NCI-H1436 treated with DMSO at 0.1 percent for 48 hours (cell line): ENCODE measurements at places on chromosomes 6 and 20.

DNA sequence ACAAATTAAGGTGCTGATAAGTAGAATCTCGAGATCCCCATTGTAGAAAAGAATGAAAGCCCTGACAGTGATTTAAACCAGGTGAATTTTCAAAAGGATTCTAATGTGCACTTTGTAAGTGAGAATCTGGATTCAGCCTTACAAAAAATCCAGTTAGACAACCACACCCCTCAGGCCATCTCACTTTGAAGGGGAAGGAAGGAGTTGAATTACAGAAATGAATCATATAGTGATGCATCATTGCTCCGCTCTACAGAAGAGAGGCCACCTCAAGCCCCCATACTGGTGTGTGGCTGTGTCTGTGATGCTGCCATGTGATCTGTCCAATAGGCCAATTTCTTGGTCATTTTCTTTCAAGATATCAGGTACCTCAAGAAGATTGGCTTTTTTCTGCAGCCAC is 85.5 kb upstream of the NT5E start:
- no peak for DNase-seq

- no peak for DNase-seq
Measured at GRCh38 chr6:33277663-33278391, 904 bp downstream of the B3GALT4 start.

DNA sequence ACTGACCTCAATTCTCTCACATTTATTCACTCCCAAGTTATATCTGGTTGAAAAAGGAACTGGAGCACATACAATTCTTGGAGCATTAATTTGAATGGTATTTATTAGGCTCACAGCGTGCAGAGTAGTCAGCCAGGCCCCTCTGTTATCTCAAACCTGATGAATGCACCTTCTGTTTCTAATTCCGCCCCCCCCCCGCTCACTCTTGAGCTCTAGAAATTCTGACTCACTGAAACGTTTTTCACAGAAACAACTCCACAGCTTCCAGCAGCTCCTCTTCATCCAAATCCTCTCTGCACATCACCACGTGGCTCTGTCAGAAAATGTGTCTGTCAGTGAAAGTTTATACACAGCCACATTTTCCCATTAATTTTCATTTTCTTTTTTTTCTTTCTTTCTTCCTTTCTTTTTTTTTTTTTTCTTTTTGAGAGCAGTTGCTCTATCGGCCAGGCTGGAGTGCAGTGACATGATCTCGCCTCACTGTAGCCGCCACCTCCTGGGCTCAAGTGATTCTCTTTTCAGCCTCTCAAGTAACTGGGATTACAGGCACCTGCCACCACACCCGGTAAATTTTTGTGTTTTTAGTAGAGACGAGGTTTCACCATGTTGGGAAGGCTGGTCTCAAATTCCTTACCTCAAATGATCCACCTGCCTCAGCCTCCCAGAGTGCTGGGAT is 109.4 kb downstream of the TBXT start:
- DNase-seq = no peak

- no peak for DNase-seq
Measured at GRCh38 chr20:4435225-4435624, 286.5 kb upstream of the PRND start.

DNA sequence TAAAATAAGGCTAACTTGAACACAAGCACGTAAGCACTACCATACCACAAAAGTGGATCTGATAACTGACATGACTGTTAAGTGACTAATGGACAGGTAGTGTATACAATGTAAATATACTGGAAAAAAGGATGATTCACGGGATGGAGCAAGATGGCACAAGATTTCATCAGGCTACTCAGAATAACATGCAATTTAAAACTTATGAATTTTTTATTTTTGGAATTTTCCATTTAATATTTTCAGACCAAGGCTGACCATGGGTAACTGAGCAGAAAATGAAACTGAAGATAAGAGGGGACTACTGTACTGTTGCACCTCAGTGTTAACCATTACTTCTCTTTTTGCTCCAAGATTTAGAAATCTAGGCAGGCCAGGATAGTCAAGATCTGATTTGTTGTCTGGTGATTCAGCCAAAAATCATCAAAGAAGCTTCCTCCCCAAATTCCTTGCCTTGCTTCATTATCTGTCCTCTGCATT is 45.4 kb downstream of the TPBG start:
- DNase-seq = no peak

GRCh38 chr6:145704143-145704781 is 31.1 kb downstream of the EPM2A start:
- DNase-seq = no peak

DNA sequence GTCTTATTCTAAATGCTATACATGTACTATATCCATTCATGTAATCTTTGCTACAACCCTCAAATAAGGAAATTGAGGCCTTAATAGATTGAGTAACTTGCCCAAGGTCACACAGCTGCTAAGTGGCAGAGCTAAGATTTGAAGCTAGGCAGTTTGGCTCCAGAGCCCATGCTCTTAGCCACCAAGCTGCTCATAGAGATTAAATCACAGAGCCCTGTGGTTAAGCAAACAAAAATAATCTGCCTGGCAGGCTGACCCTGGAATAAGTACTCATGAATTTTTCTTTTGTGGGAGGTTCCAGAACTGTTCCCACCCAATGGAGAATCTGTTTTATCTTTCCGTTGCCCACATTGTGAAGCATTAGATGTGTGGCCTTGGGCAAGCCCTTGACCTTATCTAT is 7.4 kb downstream of the AAR2 start:
- no peak for DNase-seq

DNA sequence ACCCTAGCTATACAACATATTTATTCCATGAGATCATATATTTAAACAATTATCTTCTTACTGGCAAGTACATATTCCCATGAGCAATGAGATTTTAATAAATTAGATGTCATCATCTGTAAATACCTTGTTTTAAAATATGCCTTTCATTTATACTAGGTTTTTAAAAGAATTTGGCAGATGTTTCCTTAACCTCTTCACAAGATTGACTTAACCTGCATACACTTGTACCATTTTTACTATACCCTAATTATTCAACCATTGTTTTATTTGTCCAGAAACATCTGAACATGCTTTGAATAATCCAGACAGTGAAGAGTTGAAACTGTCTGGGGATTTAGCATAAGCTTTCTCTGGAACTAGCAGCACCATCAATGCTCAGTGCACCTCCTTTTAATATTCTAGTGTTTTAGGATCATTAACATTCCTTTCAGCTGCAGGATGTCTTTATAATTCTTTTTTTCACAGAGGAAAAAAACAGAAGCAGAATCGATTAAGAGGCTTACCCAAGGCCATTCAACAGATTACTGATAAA is 188.0 kb upstream of the TENT5A start:
- no peak for DNase-seq

DNA sequence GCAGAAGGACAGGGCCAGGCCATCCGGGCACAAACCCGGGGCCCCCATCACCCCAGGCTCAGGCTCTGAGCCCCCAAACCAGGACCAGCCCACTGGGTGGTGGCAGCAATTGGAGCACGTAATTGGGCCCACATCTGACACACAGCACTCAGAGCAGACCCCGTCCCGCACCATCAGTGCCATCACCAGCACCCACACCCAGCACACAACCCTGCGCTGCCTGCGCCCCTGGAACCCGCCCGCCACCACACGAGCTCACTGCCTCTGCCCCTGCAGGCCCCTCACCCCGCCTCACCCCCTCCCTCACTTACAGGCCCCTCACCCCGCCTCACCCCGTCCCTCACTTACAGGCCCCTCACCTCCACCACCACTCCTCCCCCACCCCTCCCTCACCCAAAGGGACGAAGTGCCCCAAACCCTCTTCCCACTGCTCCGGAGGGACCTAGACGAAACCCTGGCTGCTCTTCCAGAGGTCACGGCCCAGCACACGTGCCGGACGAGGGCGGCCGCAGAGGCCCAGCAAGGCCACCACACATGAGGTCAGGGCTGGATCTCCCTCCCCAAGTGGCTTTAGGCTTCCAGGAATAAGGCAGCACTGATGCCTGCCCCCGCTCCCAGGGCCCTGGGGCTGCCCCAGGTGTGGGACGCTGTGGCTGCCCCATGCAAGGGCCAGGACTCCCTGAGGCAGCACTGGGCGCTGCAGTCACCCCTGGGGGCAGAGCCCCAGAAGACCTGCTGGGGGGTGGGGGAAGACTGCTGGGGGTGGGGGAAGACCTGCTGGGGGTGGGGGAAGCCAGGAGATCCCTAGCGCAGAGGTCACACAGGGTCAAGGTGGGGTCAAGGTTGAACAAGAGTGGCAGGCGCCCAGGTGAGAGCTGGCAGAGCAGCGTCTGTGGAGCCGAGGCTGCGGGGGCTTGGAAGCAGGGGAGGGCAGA is 22.4 kb downstream of the KCNQ2 start:
- DNase-seq = no peak

DNA sequence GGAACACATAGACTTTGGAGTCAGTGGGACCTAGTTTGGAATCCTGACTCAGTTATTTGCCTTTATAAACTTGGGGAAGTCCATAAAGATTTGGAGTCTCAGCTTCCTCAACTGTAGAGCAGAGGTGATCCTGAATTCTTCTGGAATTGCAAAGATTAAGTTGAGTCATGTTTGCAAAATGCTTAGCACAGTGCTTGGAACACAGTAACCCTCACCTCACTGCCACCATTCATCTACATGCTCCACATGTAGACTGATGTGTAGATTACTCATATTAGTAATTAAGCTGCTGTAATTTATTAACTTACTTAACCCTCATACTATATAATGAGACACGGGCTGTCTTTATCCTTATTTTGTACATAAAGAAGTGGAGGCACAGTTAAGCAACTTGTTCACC is 61.4 kb downstream of the LAMP5 start:
- no peak for DNase-seq

- DNase-seq = no peak
Measured at GRCh38 chr6:36853325-36853724, 14.1 kb upstream of the CPNE5 start.

DNA sequence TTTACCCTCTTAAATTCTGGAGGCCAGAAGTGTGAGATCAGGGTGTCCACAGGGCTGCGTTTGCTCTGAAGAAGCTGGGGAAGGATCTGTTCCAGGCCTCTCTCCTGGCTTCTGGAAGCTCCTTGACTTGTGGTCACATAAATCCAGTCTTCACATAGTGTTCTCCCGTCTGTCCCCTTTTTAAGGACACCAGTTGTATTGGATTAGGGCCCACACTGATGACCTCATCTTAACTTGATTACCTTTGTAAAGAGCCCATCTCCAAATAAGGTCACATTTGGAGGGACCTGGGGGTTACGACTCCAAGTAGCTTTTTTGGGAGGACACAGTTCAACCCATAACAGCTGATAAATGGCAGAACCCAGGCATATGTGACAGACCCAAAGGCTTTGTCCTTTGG is 20.0 kb upstream of the WFDC2 start:
- DNase-seq = no peak

GRCh38 chr6:43246301-43247113 is 3.2 kb downstream of the TTBK1 start:
- DNase-seq = no peak

GRCh38 chr20:6680441-6680840 is 87.0 kb upstream of the BMP2 start:
- no peak for DNase-seq
